Activated CD8-positive, alpha-beta memory T cell treated with anti-CD3 and anti-CD28 coated beads, Interleukin-2, amount 50 U/mL, for 4 hours (primary cell): ENCODE measurements at places on chromosomes 4 and X.

DNA sequence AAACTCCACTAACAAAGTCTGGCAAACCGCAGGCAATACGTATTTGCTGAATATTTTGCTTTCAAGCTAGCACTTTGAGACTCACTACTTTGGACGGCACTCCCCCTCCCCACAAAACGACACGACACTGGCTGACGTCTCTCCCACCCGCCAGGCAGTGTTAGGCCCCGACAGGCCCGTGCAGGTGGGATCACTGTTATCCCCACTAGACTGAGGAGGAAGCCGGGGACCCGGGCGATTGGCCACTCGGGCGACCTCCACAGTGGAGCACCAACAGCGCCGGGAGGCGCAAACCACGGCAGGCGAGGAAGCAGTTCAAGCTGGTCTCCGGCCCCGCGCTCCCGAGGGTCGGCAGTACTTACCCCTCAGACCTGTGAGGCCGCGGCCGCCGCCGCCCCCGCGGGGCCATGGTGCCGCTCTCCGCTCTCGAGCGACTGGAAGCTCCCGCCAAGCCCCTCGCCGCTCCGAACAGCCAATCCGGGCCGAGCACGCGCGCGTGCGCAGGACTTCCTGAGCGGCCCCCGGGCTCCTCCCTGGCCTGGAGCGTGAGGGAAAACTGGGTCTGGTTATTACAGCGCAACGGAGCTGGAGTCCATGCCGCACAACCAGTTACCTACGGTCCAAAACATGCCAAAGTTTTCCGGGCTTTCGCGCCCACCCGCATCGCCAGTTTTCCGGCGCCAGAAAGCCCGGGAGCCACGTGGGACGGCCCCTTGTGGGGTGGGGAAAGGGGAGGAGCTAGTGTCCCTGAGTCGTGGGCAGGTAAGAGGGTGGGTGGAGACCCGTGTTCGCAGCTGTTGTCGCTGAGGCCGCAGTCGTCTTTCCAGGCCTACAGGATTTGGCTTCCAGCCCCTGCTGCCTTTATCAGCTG, at the start of gene CENPU:
Gene CENPU, minus strand, starts transcription at position 443 of the 871 bp plus-strand sequence. Its CDS starts 34 bp downstream, at position 409.
- peak; percentile 93 for DNase-seq

- DNase-seq = no peak
These were observed 150.1 kb upstream of the NUDT10 start for GRCh38 chrX:51182545-51182944.

DNA sequence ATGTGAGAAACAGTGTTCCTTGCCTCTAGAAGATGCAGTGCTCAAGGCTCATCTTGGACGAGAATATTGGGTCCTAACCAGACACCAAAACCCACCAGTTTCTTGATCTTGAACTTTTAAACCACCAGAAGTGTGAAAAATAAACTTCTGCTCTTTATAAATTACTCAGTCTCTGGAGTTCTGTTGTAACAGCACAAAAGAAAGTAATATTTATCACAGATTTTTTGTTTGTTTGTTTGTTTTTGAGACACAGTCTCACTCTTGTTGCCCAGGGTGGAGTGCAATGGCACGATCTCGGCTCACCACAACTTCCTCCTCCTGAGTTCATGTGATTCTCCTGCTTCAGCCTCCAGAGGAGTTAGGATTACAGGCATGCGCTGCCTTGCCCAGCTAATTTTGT, 371.1 kb upstream of the NDST4 start:
- DNase-seq = no peak

DNA sequence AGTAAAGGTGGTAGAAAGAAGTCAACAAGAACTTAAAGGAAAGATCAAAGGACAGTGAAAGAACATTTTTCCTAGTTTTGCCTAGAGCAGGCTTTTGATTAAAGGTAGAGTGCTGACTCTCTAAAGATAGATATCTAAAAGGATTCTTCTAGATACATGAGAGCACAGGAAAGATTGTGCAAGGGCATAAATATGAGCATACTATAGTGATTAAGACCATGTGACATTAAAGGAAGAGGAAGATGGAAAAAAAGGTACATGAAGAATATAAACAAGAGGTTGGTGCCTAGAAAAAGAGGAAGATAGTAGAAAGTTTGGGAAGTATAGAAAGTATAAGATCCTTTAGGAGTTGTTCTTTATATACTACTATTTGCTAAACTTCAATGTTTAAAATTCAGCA, 26.1 kb upstream of the TET2 start:
- DNase-seq = no peak

- DNase-seq = no peak
These were observed 127.7 kb downstream of the RBMX2 start for GRCh38 chrX:130529531-130529930.

DNA sequence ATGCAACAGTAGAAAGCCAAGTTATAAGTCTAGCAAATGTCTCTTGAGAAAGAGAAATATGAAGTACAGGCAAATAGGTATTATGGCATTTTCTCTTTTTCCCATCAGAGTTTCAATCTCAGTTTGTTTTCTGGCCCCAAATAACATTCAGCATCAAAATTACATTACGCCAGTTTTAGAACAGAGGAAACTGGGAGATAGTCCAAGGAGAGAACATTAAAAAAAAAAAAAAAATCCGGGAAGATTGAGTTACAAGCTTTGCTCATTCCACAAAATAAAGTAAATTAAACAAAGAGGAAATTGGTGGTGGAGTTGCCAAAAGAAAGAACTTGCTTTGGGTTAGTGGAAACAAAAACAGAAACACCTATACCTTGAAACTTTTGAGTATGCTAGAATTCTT, 50.4 kb upstream of the IL13RA2 start:
- DNase-seq = no peak

GRCh38 chrX:39820938-39821708, 276.6 kb downstream of the BCOR start:
- DNase-seq = peak; percentile 53

- no peak for DNase-seq
These were observed 57.3 kb downstream of the ABCG2 start for GRCh38 chr4:88101165-88101564.

- DNase-seq = no peak
These were observed 350.6 kb upstream of the SLC7A11 start for GRCh38 chr4:138592796-138593195.

DNA sequence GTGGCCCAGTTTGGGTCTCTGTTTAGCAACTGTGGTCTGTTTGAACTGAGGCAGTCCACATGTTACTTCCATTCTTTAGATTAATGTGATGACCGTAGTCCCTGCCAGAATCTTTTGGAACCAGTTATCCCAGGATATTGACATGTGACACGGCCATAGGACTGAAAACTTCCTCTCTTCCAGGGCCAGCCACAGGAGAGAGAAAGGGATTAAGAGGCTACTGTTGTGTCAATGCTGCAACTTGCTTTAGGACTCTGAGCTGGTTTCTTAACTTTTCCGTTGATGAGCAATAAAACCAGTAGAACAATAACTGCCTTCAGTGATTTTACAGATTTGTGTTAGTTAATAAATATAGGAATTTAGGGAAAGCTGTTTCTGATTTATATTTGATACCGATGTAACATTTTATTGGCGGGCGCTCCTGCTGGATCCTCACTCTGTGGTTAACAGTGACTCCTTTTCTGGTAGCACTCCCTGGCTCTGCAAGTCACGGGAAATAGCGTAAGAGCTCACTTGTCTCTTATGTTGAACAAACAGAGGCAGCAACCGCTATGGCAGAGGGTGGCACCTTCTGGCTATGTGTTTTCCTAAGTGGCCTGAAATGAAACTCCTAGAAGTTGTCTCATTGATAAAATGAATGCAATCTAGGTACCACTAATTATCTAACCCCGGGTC, 2.5 kb downstream of the TENM3 start:
- no peak for DNase-seq

GRCh38 chr4:159071178-159071968, 31.5 kb upstream of the RAPGEF2 start:
- DNase-seq = no peak

DNA sequence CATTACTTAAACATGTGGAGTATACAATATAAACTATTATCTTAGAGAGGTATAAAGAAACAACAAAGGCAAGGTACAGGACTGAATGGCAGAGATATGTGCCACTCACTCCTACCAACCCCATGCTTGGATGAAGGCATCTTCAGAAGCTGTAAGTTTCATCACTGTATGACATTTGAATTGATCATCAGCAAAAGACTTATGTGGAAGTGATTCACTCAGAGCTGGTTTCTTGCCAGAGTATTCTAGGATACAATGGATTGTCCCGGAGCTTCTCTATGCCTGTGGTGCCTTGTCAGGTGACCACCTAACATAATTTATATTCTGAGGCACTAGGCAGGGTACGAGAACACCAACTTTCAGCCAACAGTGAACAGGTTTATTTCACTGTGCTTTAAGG, 392.2 kb downstream of the PPP1R2C start:
- DNase-seq = no peak

DNA sequence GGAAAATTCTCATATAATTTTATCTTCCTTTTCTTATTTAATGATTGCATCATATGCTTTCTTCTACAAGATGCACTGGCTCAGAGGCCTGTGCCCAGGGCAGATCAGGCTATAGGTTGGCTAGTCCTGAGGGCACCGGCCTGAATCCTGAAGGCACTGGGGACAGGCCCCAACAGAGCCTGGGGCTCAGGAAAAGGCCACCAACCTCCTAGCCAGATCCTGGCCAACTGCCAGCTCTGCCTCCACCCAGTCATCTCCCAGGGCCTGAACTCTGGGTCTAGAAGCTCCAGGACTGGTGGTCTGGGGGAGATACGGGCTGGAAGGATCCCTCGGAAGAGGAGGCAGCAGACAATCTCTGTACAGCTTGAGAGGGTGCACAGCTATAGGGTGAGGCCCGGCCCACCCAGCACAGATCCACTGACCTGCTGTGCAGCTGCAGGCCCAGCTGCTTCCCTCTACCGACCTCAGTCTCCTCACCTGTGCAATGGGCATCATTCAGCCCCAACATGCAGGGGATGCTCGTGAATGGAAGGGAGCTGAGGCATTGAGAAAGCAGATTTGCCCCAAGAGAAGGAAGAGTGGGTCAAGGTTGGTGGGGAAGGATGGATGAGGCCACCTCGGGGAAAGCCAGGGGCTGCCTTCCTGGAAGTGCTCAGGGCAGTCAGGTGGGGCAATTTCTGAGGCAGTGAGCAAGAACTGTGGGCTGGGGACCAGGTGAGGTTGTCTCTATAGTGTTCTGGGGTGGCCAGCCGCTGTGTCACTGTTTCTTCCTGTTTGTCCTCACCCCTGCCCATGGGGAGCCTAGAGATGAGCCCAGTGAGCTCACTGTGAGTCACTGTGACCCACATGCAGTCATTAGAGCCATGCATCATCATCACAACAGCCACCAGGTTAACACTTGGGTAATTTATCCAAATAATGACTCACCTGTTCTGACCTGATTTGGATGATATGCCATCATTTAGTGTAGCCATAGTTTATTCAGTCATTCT, 22.4 kb upstream of the XAGE2 start:
- DNase-seq = no peak

GRCh38 chr4:85955620-85956292, 404.1 kb downstream of the MAPK10 start:
- DNase-seq = no peak

DNA sequence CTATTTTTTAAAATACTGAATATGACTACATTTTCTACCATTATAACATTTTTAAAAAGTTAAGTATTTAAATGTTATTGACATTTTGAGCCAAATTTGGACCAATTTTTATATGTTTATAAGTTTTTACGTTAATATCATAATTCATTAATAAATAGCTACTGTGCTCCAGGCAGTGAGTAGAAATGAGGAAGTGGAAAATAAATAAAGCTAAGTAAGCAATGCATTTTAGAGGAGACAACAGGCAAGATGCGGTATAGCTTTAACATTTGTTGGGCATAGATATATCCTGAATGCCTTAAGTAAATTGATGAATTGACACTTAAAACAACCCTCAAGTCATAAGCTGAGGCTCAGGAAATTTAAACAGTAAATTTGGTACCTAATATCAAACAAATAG, 474.8 kb downstream of the PCDH10 start:
- DNase-seq = no peak

DNA sequence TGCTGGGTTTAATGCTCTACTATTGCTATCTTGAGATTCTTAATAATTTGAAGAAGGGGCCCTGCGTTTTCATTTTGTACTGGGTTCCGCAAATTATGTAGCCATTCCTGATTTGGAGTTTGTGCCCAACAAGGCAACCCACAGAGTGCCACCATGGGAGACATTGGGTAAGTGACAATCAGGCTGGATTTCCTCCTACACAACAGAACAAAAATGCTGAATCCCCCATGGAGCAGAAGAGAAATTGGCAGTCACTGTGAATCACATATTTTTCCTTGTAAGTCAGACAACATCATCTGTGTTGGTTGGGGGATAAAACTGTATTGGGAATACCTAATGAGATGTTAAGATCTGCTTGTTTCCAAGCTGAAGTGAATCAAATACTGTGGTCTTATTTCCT, 80.9 kb downstream of the CNGA2 start:
- no peak for DNase-seq

DNA sequence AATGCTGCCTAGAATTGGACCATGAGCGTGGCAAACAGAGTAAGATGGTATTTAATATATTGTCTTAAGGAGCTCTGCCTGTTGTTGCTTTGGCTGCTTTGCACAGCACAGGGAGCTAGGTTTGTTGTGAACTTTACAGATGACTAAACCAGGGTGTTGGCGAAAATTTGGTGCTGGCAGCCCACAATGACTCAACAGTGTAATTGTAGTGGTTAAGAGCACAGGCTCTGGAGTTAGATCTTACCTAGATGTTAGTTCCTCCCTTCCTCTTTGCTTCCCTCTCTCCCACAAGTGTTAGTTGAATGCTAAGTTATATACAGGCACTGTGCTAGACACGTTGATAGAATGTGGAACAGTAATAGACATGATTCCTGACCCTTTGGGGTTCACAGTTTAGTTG, 128.9 kb upstream of the TRPC5 start:
- no peak for DNase-seq

- DNase-seq = no peak
These were observed 67.6 kb upstream of the HGFAC start for GRCh38 chr4:3374011-3374645.

- no peak for DNase-seq
These were observed 14.3 kb downstream of the FAM9C start for GRCh38 chrX:13029887-13030771.

- DNase-seq = no peak
These were observed 189.5 kb downstream of the APBB2 start for GRCh38 chr4:41024556-41025491.

- no peak for DNase-seq
These were observed 38.3 kb downstream of the SERPINA7 start for GRCh38 chrX:106000203-106000602.

- no peak for DNase-seq
These were observed 920 bp downstream of the HTT-AS start for GRCh38 chr4:3073158-3074077.

GRCh38 chr4:34845926-34846325, 1398.4 kb downstream of the ARAP2 start:
- DNase-seq = no peak

DNA sequence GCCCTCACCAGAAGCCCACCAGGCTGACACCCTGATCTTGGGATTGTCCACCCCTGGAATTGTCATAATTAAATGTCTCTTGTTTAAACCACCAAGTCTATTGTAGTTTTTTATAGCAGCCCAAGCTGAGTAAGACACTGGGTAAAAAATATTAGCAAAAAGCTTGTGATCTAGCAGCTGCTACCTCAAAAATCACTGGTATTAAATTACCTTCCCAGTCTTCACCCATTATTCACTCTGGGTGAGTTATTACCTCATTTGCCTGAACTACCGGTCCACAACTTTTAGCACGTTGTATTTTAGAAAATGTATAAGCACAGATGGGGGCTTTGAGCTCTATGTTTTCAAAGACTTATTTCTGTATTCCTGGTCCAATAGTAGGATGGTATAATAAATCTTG, 12.0 kb upstream of the TRIM61 start:
- no peak for DNase-seq
